ENCODE measurements at places on chromosomes 4 and X. TPM values are rescaled to one million over a fixed set of nuclear protein-coding genes. Genes with fewer than 3 reads are reported as not detected.

The DACH2 gene
- 0.16 TPM for total RNA-seq

The SRPK3 gene
- 0.24 TPM for total RNA-seq

The TRIM60 gene
- not detected for total RNA-seq

The GAR1 gene
- total RNA-seq = 17.0 TPM

The ARMCX1 gene
- 19.3 TPM for total RNA-seq

The GASK1B gene
- total RNA-seq = 16.3 TPM

The CDX4 gene
- total RNA-seq = not detected

The SLC49A3 gene
- 12.5 TPM for total RNA-seq

The CTPS2 gene
- total RNA-seq = 6.0 TPM

The CCDC110 gene
- 0.88 TPM for total RNA-seq

The GLRA2 gene
- not detected for total RNA-seq

The TBCK gene
- total RNA-seq = 21.8 TPM

The VCX3B gene
- not detected for total RNA-seq

The CETN2 gene
- total RNA-seq = 30.1 TPM

The GPR50 gene
- not detected for total RNA-seq

The TCEAL6 gene
- total RNA-seq = not detected

The DCAF12L1 gene
- total RNA-seq = 0.26 TPM

The SLITRK4 gene
- 5.3 TPM for total RNA-seq

The CFAP99 gene
- total RNA-seq = not detected

Measured in epithelial cell of alveolus of lung (primary cell).